ENCODE measurements at places on chromosomes 12 and 14. TPM values are rescaled to one million over a fixed set of nuclear protein-coding genes. Genes with fewer than 3 reads are reported as not detected.

Gene POTEM
- not detected for total RNA-seq

Gene PHETA1
- total RNA-seq = 8.8 TPM

Gene CLEC6A
- total RNA-seq = not detected

Gene TAS2R19
- total RNA-seq = 11.1 TPM

Gene TMPRSS12
- total RNA-seq = not detected
